ENCODE measurements at places on chromosomes 3 and 15. TPM values are rescaled to one million over a fixed set of nuclear protein-coding genes. Genes with fewer than 3 reads are reported as not detected.

Gene TMEM42
- total RNA-seq = 12.6 TPM

Gene DUOX1
- total RNA-seq = 0.54 TPM

Gene MYO5C
- 60.2 TPM for total RNA-seq

DNA sequence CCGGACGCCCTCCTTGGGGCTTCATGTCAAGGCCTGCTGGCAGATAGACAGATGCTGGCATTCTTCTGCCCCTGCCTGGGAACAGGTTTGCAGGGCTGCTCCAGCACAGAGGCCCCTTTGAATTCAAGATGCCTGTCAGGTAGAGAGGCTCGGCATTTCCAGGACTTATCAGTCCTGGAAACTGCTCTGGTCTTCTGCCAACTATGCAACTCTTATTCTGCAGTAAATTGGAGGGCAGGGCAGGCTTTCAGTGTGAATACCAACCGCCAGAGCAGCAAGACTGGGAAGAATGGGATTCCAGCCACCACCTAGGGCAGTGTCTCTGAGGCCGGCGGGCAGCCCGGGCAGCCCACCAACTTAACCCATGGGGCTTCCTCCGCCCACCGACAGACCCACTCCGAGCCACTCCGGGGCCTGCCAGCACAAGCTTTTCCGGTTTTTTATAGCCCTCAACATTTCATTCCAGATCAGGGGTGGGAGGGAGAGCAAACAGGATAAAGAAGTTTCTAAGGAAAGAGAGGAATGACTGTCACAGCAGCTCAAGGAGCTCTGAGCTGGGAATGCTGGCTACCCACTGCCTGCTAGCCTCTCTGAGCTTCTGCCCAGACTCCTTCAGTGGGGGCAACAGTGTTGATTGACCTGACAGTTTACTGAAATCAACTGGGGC lies 140.9 kb downstream of the NTRK3 start:
- no peaks in the 10 kb centered on the region for H3K36me3 ChIP-seq
- no peak overlapping the region for H3K4me3 ChIP-seq
- no peak overlapping the region for H3K27ac ChIP-seq

- peak overlapping the region; percentile 31 for H3K27ac ChIP-seq
- no peaks in the 10 kb centered on the region for H3K4me1 ChIP-seq
These were observed 452 bp upstream of the SV2B start for GRCh38 chr15:91099616-91099994.
